A549 treated with CORT108297 at 1 μM for 4 hours (cell line): ENCODE measurements at places on chromosomes 5 and 9. TPM values are rescaled to one million over a fixed set of nuclear protein-coding genes. Genes with fewer than 3 reads are reported as not detected.

The CCDC171 gene
- 0.30 to 0.51 TPM (median 0.35 TPM) in 5 replicates for total RNA-seq

The SPDL1 gene
- 65.5 to 107 TPM (median 79.5 TPM) in 5 replicates for total RNA-seq

The G3BP1 gene
- total RNA-seq: 132 to 171 TPM (median 137 TPM) in 5 replicates

The ENG gene
- total RNA-seq: 0.15 to 0.17 TPM (median 0.17 TPM) in 5 replicates

The TXNDC15 gene
- 45.6 to 56.0 TPM (median 55.7 TPM) in 5 replicates for total RNA-seq

The FREM1 gene
- total RNA-seq: not detected in 5 replicates

The MAST4 gene
- 1.1 to 1.6 TPM (median 1.2 TPM) in 5 replicates for total RNA-seq

The EIF4E1B gene
- total RNA-seq: not detected in 5 replicates

The SPATA9 gene
- total RNA-seq: not detected in 5 replicates

The MSX2 gene
- 3.8 to 5.5 TPM (median 5.0 TPM) in 5 replicates for total RNA-seq

The SPATA31A3 gene
- total RNA-seq: not detected in 5 replicates

The OGN gene
- total RNA-seq: not detected in 5 replicates

The ADAMTS12 gene
- total RNA-seq: 6.1 to 9.2 TPM (median 7.2 TPM) in 5 replicates

The SERF1A gene
- 0.76 to 3.8 TPM (median 1.0 TPM) in 5 replicates for total RNA-seq

The APC gene
- total RNA-seq: 5.6 to 11.0 TPM (median 8.6 TPM) in 5 replicates

The MEGF10 gene
- not detected in 5 replicates for total RNA-seq

The DMRT2 gene
- total RNA-seq: 0.05 to 0.10 TPM (median 0.09 TPM) in 4 of 5 replicates, not detected in the other

The FAM151B gene
- total RNA-seq: 1.1 to 1.8 TPM (median 1.4 TPM) in 5 replicates

The SLC34A1 gene
- 0.02 TPM in 1 of 5 replicates, not detected in the others for total RNA-seq

The LCN1 gene
- 0.12 TPM in 1 of 5 replicates, not detected in the others for total RNA-seq

The MAN2A1 gene
- 11.1 to 16.5 TPM (median 14.4 TPM) in 5 replicates for total RNA-seq

The DENND4C gene
- 14.4 to 21.5 TPM (median 16.4 TPM) in 5 replicates for total RNA-seq

The PAEP gene
- 0.14 to 0.28 TPM (median 0.21 TPM) in 5 replicates for total RNA-seq

The RNF145 gene
- total RNA-seq: 127 to 164 TPM (median 145 TPM) in 5 replicates

The STC2 gene
- 49.1 to 58.7 TPM (median 56.3 TPM) in 5 replicates for total RNA-seq

The HSPB3 gene
- total RNA-seq: 0.10 to 0.15 TPM in 2 of 5 replicates, not detected in the others

The PIP5KL1 gene
- total RNA-seq: 1.4 to 2.4 TPM (median 2.3 TPM) in 5 replicates

The NUP188 gene
- 36.0 to 42.7 TPM (median 40.0 TPM) in 5 replicates for total RNA-seq

The CHD1 gene
- total RNA-seq: 22.8 to 45.5 TPM (median 25.0 TPM) in 5 replicates

The CXCL14 gene
- total RNA-seq: 0.05 to 0.16 TPM (median 0.09 TPM) in 5 replicates

The OCLN gene
- 9.0 to 13.9 TPM (median 10.3 TPM) in 5 replicates for total RNA-seq

The PCDHB6 gene
- 0.91 to 1.2 TPM (median 1.1 TPM) in 5 replicates for total RNA-seq

The FGF1 gene
- 0.32 to 0.82 TPM (median 0.34 TPM) in 5 replicates for total RNA-seq

The OTULINL gene
- 6.1 to 8.9 TPM (median 7.9 TPM) in 5 replicates for total RNA-seq

The PCDHGA9 gene
- 0.02 to 0.09 TPM (median 0.05 TPM) in 4 of 5 replicates, not detected in the other for total RNA-seq

The PCDHB3 gene
- total RNA-seq: 0.06 to 1.8 TPM (median 0.06 TPM) in 3 of 5 replicates, not detected in the others
